Kasumi-1 (cell line): ENCODE measurements at places on chromosomes 5 and 9.

GRCh38 chr5:135511761-135512575, 23.8 kb downstream of the NEUROG1 start:
- DNase-seq: no peak

DNA sequence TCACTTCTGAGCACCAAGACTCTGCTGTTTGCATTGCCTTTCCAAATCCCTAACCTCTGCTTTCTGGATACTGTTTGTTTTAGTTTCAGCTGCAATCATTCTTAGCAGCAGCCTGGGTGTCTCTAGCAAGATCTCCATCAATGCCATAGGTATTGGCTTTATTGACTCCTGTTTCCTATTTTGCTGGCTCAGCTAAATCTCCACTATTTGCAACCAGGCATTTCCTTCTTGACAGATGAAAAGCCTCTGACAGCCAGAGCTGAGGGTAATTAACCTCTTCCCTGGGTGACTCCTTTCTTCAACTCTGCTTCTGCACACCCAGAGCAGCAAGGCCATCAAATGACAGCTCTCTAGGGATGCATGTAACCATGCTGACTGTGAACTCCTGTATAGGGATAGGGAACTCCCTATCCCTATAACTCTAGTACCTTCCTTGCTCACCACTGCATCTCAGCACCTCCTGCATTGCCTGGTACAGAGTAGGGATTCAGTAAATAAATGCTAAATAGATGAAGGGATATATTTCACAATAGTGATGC, 293.5 kb downstream of the TRIM32 start:
- no peak for DNase-seq

- no peak for DNase-seq
These were observed 47.9 kb downstream of the COL5A1 start for GRCh38 chr9:134689321-134690181.

- no peak for DNase-seq
These were observed 22.9 kb upstream of the AOPEP start for GRCh38 chr9:94703488-94704140.

GRCh38 chr5:175623088-175623487, 34.8 kb upstream of the HRH2 start:
- DNase-seq: no peak

GRCh38 chr9:137077758-137078693, 709 bp downstream of the UAP1L1 start:
- no peak for DNase-seq
